HCT116 (cell line): ENCODE measurements at places on chromosomes 5 and 9.
A peak's percentile ranks its signal among the peaks of the same experiment; 100 is the strongest.

- DNase-seq = no peak
Observed at GRCh38 chr5:107518616-107519015, 152.1 kb downstream of the EFNA5 start.

DNA sequence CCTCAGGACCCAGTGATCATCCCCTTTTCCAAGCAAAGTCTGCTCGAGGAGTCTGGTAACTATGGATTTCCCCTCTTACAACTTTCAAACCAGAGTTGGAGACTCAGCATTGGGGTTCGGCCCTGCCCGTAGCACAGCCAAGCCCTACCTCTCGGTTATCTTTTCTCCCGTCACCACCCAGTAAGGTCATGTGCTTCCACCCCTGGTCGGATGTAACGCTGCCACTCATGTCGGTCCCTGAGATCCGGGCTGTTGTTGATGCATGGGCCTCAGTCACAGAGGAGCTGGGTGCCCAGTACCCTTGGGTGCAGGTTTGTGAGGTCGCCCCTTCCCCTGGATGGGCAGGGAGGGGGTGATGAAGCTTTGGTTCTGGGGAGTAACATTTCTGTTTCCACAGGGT, 1.2 kb downstream of the GALT start:
- no peak for DNase-seq

GRCh38 chr5:36237751-36238150, 4.0 kb downstream of the NADK2 start:
- no peak for DNase-seq

- DNase-seq = no peak
Observed at GRCh38 chr5:30413540-30413939, 779.9 kb upstream of the CDH6 start.

DNA sequence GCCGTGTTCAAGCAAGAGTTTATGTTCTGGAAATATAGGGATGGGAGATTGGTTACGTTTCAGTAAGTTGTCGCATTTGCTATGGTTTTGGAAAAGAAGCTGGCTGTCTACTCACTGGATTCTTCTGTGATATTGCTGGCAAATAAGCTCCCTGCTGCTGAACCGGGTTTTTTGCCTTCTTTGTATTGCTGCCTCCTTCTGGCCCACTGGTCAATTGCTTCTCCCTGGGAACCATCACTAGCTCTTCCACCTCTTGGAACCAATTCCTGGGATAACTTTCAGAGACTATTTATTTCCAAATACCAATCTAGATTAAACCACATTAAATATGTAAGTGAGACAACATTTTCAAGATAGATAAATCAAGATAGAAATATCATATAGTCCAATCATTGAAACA, 43.0 kb downstream of the NUDT12 start:
- no peak for DNase-seq

DNA sequence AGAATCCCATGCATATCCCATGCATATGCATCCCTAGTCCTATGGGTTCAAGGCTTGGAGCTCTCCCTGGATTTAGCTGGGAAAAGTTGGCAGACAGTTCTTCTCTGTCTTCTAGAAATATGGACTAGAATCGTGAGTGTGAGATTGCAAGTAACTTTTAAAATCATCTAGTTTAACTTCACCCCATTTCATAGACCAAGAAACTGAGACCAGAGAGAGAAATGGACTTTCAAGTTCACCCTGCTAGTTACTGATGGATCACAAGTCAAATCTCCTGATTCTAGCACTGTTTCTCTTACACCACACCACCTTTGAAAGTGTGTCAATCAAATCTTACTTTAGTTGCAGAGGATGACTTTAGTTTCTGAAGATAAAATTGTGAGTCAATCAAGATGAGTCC, 13.4 kb downstream of the TGFBI start:
- DNase-seq = no peak

- DNase-seq = peak; percentile 43
Observed at GRCh38 chr5:74641735-74642542, 1.4 kb upstream of the ENC1 start.

- DNase-seq = no peak
Observed at GRCh38 chr9:33180526-33181184, 13.5 kb upstream of the B4GALT1 start.
